ENCODE measurements at places on chromosomes 5 and 9.

- no peak for DNase-seq
Observed at GRCh38 chr9:75438716-75439115, 350.4 kb downstream of the OSTF1 start.

GRCh38 chr9:114037249-114037648 lies 40.9 kb downstream of the AMBP start:
- no peak for DNase-seq

DNA sequence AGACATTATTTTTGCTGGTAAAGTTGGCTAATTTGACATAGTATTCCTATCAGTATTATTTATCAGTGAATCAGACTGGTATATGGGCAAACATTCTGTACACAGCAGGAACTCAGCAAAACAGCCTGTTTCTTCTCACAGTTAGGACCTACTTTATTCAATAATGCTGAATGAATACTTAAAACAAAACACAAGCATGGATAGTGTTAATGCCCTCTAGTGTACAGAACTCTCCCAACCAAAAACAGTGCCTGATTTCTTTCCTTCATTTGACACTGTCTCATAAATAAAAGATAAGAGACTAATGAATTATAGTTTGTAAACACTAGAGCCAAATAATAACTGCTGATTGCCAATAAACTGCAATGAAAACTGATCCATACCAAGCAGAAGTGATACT lies 1113.3 kb downstream of the PTPRD start:
- no peak for DNase-seq

- peak; percentile 61 for DNase-seq
Observed at GRCh38 chr5:14551211-14551610, 30.4 kb upstream of the OTULINL start.

DNA sequence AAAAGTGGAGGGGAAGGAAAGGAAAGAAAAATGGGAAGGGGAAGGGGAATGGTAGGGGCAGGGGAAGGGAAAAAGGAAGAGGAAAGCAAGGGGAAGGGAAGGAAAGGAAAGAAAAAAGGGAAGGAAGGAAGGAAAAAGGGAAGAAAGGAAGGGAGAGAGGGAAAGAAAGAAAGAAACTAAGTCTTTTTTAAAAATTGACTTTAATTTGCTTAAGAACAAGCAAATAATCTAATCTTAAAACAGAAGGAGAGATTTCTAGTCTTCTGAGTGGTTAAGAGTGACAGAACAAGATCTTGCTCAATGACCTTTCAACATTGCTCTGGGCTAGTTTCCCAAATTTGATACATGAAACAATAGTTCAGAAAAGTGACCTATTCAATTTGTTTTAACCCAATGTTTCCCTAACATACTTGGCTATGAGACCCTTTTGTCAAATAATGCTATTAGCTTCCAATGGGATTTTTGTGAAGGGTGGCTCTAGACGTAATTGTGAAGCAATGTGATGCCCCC lies 33.4 kb upstream of the GLIS3 start:
- no peak for DNase-seq

GRCh38 chr9:92664394-92665152 lies 5.4 kb downstream of the IPPK start:
- no peak for DNase-seq

DNA sequence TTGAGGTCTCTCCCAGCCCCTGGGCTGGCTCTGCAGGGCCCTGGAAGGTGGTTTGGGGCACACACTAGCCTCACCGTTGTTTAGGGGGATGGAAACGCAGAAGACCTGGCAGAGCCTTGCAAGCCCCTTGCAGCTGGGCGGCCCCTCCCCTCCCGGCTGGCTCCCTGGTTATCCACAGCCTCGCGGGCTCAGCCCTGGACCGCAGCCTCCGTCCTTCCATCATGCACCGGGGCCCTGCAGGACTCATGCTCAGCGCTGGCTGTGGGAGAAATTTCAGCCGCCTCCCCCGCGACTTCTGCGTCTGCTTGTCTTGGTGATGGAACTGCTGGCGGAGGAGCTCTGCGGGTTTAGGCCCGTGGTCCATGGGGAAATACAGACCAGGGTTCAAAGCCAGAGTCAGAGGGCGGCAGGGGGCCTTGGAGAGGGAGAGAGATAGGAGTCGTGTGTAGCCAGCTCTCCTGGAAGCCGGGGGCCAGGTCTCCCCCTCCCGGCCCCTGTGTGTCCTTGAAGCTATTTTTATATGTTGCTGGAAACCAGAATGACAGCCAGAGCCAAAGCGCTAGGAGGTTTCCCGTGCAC lies 75.8 kb upstream of the IER5L start:
- no peak for DNase-seq

GRCh38 chr5:126715765-126716164 lies 61.2 kb upstream of the LMNB1 start:
- DNase-seq = no peak

- DNase-seq = no peak
Observed at GRCh38 chr5:16936150-16936988, at the start of gene MYO10. Gene MYO10, minus strand, starts transcription at chr5:16936288. Its CDS starts 480 bp downstream, at chr5:16935808.

- DNase-seq = no peak
Observed at GRCh38 chr5:1288439-1289335, 6.2 kb downstream of the TERT start.

GRCh38 chr5:61286446-61287132 lies 45.5 kb upstream of the ZSWIM6 start:
- DNase-seq = no peak

GRCh38 chr9:11159318-11159862 lies 546.6 kb upstream of the PTPRD start:
- no peak for DNase-seq

- no peak for DNase-seq
Observed at GRCh38 chr5:176542135-176542595, 5.0 kb upstream of the RNF44 start.

DNA sequence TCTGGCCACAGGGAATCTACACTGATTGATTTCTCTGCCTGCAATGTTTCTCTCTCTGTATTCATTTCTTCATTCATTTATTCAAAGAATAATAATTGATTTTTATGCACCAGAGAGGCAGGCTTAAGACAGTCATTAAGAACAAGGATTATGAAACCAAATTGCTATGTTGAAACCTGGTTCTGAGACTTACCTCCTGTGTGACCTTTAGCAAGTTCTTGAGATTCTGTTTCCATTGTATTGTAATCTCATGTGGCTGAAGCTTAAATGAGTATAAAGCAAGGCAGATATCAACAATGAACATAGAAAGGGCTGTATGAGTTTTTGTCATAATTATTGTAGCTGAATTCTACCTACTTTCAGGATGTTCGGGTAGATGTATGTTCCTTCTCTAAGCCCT lies 129.6 kb upstream of the GRIA1 start:
- DNase-seq = no peak

- no peak for DNase-seq
Observed at GRCh38 chr5:79077680-79078365, 8.3 kb downstream of the BHMT2 start.

DNA sequence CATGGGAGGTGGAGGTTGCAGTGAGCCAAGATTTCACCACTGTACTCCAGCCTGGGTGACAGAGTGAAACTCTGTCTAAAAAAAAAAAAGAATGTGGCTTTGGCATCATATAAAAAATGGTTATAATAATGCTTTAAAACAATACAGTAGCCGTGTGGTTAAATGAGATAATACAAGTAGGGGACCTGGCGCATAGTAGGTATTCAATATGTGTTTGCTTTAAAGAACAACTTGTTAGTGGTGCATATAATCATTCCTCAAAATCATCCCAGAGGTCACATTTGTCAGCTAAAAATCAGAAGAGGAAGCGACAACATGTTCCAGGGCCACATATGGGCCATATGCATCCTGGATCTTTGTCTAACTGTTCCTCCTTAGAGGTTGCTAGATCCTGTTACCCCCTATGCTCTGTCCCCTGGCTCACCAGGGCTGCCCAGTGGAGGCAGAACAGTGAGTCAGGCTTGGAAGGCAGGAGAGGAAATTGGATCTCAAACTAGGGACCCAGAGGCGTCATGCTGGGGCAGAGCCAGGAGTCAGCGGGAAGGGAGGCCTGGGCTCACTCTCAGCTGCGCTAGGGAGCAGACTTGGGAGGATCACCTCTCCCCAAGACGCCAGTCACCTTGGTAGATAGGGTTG lies 27.7 kb downstream of the LHX6 start:
- no peak for DNase-seq

- DNase-seq = no peak
Observed at GRCh38 chr5:159620853-159621540, 290.7 kb upstream of the IL12B start.

DNA sequence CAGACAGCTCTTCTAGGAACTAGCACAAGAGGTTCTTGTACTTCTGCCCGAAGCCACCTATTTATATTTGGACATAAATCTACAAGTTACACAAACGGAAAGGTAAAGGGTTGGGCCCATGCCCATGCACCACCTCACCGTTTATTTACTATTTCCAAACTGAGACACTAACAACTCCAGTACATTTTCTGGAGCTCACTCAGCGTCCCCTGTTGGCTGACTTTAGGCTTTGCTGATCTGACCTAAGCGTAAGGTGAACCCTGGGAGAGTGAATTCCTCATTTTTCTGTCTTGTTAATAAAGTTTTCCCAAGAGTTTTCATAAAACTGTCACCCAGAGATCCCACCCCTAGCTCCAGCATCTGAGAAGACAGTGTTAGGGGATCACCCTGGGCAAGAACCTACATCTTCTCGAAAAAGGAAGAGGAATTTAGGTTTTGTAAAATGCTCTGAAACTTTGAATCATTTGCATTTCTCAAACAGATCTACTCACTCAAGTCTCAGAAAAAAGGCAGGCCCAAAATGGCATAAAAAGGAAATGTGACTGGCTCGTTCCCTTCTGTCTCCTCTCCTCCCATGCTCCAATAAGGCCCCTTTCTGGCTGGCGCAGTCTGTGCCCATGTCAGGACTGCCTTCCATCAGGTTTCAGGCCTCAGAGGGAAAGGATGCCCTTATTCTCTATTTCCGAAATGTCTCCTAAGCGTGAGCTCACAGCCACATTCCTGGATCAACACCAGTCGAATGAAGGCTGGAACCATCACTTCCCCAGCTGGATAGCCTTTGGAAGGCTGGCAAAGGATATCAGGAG lies 201.3 kb downstream of the FANCC start:
- DNase-seq = peak; percentile 18

DNA sequence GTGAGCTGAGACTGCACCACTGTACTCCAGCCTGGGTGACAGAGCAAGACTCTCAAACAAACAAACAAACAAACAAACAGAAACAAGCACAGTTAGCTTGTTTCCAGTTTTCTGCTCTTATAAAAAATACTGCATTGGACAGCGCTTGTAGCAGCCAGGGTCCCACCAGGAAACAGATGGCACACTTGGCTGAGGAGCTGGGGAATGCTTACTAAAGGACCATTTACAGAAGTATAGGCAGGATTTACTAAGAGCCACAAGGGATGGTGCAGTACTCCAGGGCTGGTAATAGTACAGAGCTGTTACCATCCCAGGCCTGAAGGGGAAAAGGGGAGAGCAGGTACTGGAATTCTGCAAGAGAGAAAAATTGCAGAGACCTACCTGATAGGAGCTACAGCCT lies 5.2 kb upstream of the ANKS6 start:
- DNase-seq = no peak

GRCh38 chr9:108762348-108763055 lies 93.3 kb downstream of the ACTL7B start:
- no peak for DNase-seq

- no peak for DNase-seq
Observed at GRCh38 chr5:36310138-36310537, 8.4 kb upstream of the RANBP3L start.

- peak; percentile 44 for DNase-seq
Observed at GRCh38 chr9:385818-386398, 171.2 kb downstream of the DOCK8 start.

DNA sequence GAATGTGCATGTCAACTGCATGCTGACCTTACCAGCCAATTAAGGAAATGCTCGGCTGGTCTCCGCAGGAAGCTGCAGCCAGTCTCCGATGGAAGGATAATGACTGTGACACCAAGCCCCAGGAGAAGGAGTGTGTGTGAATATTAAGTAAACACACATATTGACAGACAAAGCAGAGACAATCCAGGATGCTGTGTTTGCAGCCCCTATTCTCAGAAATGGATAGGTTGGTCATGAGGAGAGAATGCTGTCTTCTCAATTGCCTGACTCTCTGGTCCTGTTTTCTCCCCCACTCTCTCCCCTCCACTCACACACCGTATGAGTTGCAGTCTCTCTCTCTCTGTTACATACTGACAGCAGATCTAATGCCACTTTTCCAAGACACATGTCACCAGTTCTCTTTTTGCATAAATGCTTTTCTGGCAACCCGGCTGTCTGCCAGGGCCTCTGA lies 85.7 kb downstream of the EPB41L4A start:
- no peak for DNase-seq

DNA sequence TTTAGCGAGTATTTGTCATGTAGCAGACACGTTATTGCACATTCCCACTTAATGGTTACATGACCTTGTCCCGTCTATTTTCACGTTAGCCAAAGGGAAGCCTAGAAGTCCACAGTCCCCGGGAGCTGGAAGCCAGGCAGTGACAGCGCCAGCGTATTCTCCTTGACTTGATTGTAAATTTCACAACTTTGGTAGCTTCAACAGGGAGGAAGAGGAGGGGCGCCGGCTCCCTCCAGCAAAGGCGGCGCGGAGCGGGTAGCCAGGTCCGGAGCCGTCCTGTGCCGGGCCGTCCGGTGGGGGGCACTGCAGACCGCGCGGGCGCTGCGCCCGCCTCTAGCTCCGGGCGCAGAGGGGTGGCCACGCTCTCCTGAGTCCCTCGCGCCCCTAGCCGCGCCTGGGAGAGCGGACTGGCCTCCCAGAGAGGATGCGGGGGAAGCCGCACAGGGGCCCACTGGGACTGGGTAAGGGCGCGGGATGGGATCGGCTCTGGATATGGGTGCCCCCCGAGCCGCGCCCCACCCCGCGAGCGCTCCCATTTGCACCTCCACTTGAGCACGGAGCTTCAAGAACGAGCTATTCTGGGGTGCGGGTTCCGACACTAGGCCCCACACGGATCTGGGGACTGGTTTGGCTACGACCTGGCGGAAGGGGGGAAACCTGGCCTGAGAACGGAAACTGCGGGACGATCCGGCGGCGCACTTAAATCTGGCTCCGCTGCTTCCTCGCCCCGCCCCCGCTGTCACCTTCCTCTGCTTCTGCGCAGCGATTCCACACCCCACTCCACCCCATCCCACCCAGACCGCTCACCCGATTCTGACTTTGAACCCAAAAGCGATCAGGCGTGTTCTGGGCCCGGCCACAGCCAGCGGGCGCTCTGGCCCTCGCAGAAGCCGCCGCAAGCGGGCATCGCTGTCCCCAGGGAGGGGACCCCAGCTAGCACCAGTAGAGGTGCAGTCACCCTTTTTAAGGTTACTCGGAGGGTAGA lies 23.8 kb downstream of the KLF4 start:
- DNase-seq = no peak

- no peak for DNase-seq
Observed at GRCh38 chr9:81599837-81600236, 89.5 kb downstream of the TLE1 start.

All from HepG2 (cell line).